Activated naive CD8-positive, alpha-beta T cell treated with anti-CD3 and anti-CD28 coated beads, Interleukin-2, amount 10 ng/mL, durations not matched to agents 7 days and 5 days (primary cell): ENCODE measurements at places on chromosomes 4 and X. TPM values are rescaled to one million over a fixed set of nuclear protein-coding genes. Genes with fewer than 3 reads are reported as not detected.

F11 gene
- not detected for total RNA-seq

ARHGAP36 gene
- total RNA-seq, result not detected

C4orf51 gene
- total RNA-seq, result not detected

- H3K27me3 ChIP-seq, result no peaks in the 10 kb centered on the region
- H3K36me3 ChIP-seq, result peaks cover 10% of the 10 kb centered on the region
- no peak overlapping the region for H3K27ac ChIP-seq
These were observed 70.1 kb downstream of the CHRNA9 start for GRCh38 chr4:40405193-40405592.

JCHAIN gene
- total RNA-seq, result not detected

AMBN gene
- total RNA-seq, result not detected

RBM47 gene
- 3.1 TPM for total RNA-seq

APLN gene
- 2.4 TPM for total RNA-seq

DNA sequence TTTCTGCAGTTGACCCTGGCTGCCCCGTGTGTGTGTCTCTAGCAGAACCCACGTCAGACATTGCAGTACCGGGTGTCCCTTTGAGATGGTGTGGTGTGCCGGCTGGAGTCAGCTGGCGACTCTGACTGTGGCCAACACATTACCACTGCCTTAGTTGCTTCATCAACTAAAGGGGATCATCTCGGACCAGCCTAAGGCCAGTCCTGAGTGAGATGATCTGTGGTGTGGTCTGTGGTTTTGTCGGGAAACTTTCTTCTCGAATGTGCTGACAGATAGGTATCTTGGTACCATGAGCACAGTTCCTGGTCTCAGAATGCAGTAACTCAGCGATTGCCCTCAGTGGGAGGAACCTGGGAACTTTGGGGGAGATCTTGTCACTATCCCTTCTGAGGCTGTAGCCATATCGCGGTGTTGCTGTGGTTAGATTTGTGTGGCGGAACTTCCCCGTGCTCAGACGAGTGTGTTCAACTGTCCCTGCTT is 15.8 kb downstream of the TBC1D14 start:
- peak overlapping the region; percentile 65 for H3K27ac ChIP-seq
- no peaks in the 10 kb centered on the region for H3K27me3 ChIP-seq
- H3K4me3 ChIP-seq, result peak overlapping the region; percentile 59
- H3K36me3 ChIP-seq, result peaks cover 39% of the 10 kb centered on the region
- peaks cover 57% of the 10 kb centered on the region for H3K4me1 ChIP-seq

GRCh38 chr4:141595531-141595930 is 40.9 kb upstream of the IL15 start:
- no peak for DNase-seq
- H3K4me1 ChIP-seq, result no peaks in the 10 kb centered on the region
- H3K36me3 ChIP-seq, result no peaks in the 10 kb centered on the region
- H3K4me3 ChIP-seq, result no peak overlapping the region

HPGDS gene
- total RNA-seq, result not detected

PSMD10 gene
- 33.0 TPM for total RNA-seq

CLDN22 gene
- not detected for total RNA-seq

DNA sequence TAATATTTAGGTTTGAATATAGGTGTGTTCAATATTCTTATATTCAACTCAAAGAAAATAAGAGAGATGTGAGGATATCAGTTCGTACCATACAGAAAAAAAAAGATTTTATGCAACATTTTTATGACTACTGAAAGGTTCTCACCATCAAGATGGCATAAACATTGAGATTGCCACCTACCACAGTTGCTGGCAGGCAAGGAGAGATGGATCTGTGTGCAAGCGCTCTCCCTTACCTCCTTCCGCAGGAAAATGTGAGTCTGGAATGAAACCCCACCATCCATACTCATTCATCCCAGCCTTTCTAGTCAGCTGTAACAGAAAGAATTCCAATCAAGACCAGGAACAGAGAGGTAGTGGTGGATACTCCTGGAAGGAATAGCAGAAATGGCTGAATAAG is 376.9 kb downstream of the PPP3CA start:
- H3K27ac ChIP-seq, result no peak overlapping the region
- H3K4me3 ChIP-seq, result no peak overlapping the region
- H3K4me1 ChIP-seq, result no peaks in the 10 kb centered on the region
- peaks cover 9% of the 10 kb centered on the region for H3K27me3 ChIP-seq

SLC6A14 gene
- total RNA-seq, result not detected

GRCh38 chrX:79366873-79367749 is at the start of gene ITM2A:
TSS of gene ITM2A (minus strand) at chrX:79367334. CDS start at chrX:79367215, 119 bp downstream.
- H3K27me3 ChIP-seq, result no peaks in the 10 kb centered on the region
- H3K4me1 ChIP-seq, result peaks cover 26% of the 10 kb centered on the region
- H3K36me3 ChIP-seq, result peaks cover 9% of the 10 kb centered on the region
- H3K27ac ChIP-seq, result peak within 1 kb of the TSS; percentile 94
- DNase-seq, result peak; percentile 64

GRCh38 chrX:19869193-19869592 is 18.2 kb downstream of the SH3KBP1 start:
- H3K4me3 ChIP-seq, result no peak overlapping the region
- H3K4me1 ChIP-seq, result peaks cover 52% of the 10 kb centered on the region
- peaks cover 15% of the 10 kb centered on the region for H3K36me3 ChIP-seq

GRCh38 chr4:77605210-77605902 is at the start of gene CXCL13:
TSS of gene CXCL13 (plus strand) at chr4:77605820. CDS start at chr4:77605866, 46 bp downstream.
- H3K27ac ChIP-seq, result no peak within 1 kb of the TSS
- peaks cover 3% of the 10 kb centered on the region for H3K4me1 ChIP-seq
- H3K36me3 ChIP-seq, result no peaks in the 10 kb centered on the region
- H3K4me3 ChIP-seq, result no peak within 1 kb of the TSS

GRCh38 chrX:41862562-41863184 is 60.7 kb downstream of the CASK start:
- H3K4me1 ChIP-seq, result peaks cover 16% of the 10 kb centered on the region
- H3K36me3 ChIP-seq, result peaks cover 12% of the 10 kb centered on the region
- DNase-seq, result no peak
- peak overlapping the region; percentile 54 for H3K27ac ChIP-seq
- no peak overlapping the region for H3K4me3 ChIP-seq
- H3K27me3 ChIP-seq, result no peaks in the 10 kb centered on the region

FGF13 gene
- total RNA-seq, result not detected

DNA sequence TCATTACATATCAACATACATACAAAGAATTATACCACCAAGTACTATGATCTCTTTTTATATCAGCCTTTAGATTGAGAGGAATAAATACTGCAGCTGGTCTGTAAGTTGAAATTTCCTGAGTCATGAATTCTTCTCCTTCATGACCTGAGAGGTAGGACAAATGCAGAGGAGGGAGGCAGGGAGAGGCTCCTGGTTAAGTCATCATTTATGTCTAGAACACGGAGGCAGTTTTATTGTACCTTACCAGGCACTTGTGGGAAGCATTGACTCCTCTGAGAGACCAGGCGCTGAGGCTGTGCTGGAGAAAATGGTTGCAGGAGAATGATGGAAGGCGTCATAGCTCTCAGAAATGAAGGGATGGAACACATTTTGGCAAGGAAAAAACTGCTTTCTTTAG is 12.5 kb upstream of the CASK start:
- H3K27ac ChIP-seq, result no peak overlapping the region
- H3K36me3 ChIP-seq, result peaks cover 2% of the 10 kb centered on the region
- no peak overlapping the region for H3K4me3 ChIP-seq
- no peaks in the 10 kb centered on the region for H3K27me3 ChIP-seq
- H3K4me1 ChIP-seq, result peaks cover 10% of the 10 kb centered on the region

SSX4 gene
- not detected for total RNA-seq

DNA sequence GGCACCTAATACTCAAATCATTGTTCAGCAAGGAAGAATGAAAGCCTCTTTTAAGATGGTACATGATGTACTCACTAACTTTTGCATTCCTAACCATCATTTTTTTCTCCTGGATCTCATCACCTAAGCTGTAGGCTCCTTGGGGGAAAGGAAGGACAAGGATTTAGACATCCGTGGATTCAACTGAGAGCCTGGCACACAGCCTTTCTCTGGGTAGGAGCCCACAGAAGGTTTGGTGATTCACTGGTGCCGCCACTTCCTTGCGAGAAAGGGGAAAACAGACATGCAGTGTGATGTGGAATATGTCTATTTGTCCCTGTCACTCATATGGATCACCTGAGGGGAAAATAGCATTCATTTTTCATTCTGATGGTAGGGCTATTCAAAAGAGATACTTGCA is 147.3 kb downstream of the PCDH7 start:
- no peak for DNase-seq
- H3K4me3 ChIP-seq, result no peak overlapping the region
- no peaks in the 10 kb centered on the region for H3K27me3 ChIP-seq
- no peaks in the 10 kb centered on the region for H3K36me3 ChIP-seq
- no peak overlapping the region for H3K27ac ChIP-seq

SLC6A8 gene
- 1.9 TPM for total RNA-seq

DNA sequence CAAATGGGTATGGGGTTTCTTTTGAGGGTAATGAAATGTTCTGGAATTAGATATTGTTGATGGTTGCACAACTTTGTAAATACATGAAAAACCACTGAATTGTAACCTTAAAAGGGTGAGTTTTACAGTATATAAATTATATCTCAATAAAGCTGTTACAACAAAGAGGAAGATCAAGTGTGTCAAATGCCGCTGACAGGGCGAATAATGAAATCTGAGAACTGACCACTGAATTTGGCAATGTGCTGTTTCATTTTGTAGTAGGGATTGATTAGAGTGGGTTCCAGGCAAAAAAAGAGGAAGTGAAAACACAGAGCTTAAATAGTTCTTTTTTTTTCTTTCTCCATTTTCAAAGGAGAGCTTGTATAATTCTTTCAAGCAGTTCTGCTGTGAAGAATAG is 161.1 kb upstream of the NAP1L5 start:
- no peak for DNase-seq
- H3K27me3 ChIP-seq, result peaks cover 11% of the 10 kb centered on the region
- no peaks in the 10 kb centered on the region for H3K36me3 ChIP-seq
- H3K27ac ChIP-seq, result no peak overlapping the region
- H3K4me1 ChIP-seq, result no peaks in the 10 kb centered on the region

GRID2 gene
- not detected for total RNA-seq

- H3K36me3 ChIP-seq, result peaks cover 9% of the 10 kb centered on the region
- no peak for DNase-seq
- H3K27ac ChIP-seq, result no peak overlapping the region
- H3K4me1 ChIP-seq, result no peaks in the 10 kb centered on the region
These were observed 26.4 kb upstream of the CLCN4 start for GRCh38 chrX:10130354-10130753.

GRCh38 chrX:52352551-52352950 is 16.3 kb upstream of the XAGE2 start:
- peaks cover 2% of the 10 kb centered on the region for H3K27me3 ChIP-seq
- no peaks in the 10 kb centered on the region for H3K4me1 ChIP-seq
- H3K4me3 ChIP-seq, result no peak overlapping the region
- DNase-seq, result no peak
- H3K27ac ChIP-seq, result no peak overlapping the region

DNA sequence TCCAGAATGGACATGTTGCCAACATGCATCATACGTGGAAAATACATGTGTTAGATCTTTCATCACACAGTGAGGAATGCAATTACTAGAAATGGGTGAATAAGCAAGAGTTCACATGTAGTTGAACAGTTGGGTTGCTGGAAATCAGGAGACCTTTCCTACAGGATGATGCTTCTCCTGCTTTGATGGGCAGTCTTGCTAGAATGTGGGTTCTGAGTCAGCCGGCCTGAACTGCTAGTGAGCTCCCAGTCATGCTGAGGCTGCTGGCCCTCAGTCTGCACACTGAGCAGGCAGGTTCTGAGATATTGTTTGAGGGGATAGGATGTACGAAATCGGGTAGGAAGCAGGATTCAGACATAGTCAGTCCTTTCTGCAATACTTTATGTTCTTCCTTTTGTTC is 20.2 kb downstream of the MSL3 start:
- H3K27me3 ChIP-seq, result no peaks in the 10 kb centered on the region
- H3K27ac ChIP-seq, result no peak overlapping the region
- peaks cover 5% of the 10 kb centered on the region for H3K36me3 ChIP-seq
- peaks cover 7% of the 10 kb centered on the region for H3K4me1 ChIP-seq
- no peak overlapping the region for H3K4me3 ChIP-seq
- no peak for DNase-seq

DNA sequence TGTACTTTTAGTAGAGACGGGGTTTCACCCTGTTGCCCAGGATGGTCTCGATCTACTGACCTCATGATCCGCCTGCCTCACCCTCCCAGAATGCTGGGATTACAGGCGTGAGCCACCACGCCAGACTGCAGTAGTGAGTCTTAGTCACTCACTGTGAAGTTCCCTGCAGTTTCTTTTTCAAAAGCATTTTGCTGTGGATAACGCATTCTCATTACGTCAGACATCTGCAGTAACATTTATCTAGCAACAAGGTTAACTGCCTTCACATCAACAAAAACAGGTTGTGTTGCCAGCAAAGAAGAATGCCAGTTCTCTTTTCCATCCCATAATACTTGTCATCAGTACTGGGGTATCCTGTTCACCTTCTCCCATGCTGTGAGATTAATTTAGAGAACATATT is 164.6 kb downstream of the DHRSX start:
- H3K36me3 ChIP-seq, result peaks cover 16% of the 10 kb centered on the region
- no peak overlapping the region for H3K4me3 ChIP-seq
- DNase-seq, result no peak
- H3K4me1 ChIP-seq, result no peaks in the 10 kb centered on the region
- no peak overlapping the region for H3K27ac ChIP-seq

DGAT2L6 gene
- total RNA-seq, result not detected

DNA sequence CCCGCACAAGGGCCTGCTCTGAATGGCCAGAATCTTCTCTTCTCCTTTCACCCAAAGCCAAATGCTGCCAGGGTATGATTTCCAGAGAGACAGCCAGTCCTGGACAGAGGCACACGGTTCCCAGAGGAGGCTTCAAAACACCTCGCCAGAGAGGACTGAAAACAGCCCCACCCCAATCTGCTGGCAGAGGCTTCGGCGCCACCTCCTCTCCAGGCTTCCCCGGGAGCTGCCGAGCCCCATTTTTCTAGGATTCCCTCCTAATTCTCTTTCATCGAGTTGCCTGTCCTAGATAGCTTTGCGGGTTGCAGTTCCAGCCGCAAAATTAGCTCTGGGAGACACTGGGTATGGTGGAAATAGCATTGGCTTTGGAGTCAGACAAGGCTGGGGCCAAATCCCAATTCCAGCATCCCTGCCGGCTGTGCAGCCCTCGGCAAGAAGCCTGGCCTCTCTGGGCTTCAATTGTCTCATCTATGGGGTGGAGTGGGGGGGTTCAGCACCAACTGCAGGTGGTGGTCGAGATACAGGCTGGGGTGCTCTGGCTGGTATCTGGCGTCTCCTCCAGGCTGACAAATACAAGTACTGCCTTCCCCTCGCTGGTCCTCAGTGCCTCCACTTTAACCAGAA is 22.6 kb downstream of the PPP2R2C start:
- no peaks in the 10 kb centered on the region for H3K36me3 ChIP-seq
- no peak overlapping the region for H3K4me3 ChIP-seq
- peaks cover 2% of the 10 kb centered on the region for H3K27me3 ChIP-seq

GRCh38 chr4:97104666-97105065 is 1038.6 kb downstream of the STPG2 start:
- DNase-seq, result no peak
- H3K4me1 ChIP-seq, result no peaks in the 10 kb centered on the region
- H3K4me3 ChIP-seq, result no peak overlapping the region
- H3K27ac ChIP-seq, result no peak overlapping the region
- no peaks in the 10 kb centered on the region for H3K27me3 ChIP-seq
- H3K36me3 ChIP-seq, result no peaks in the 10 kb centered on the region

DNA sequence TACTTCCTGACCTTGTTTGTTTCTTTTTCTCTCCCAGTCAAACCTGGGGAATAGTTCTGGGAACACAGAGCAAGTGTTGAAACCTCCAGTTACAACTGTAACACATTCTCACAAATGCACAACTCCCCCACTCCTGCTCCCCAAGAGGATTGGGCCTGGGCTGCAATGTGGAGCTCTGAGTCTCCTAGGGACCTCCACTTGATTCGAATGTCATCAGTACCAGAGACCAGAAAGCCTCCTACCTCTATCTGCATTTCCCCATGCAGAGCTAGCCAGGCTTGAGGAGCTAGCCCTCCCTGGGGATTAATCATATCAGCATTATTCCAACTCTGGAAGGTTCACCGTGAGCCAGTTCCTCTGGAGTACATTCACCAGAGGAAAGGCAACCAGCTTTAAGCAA is 41.7 kb upstream of the CITED1 start:
- no peak overlapping the region for H3K4me3 ChIP-seq
- H3K36me3 ChIP-seq, result peaks cover 3% of the 10 kb centered on the region
- no peak overlapping the region for H3K27ac ChIP-seq
- DNase-seq, result no peak
- no peaks in the 10 kb centered on the region for H3K27me3 ChIP-seq
